SJSA1 (cell line): ENCODE measurements at places on chromosomes 7 and 10. TPM values are rescaled to one million over a fixed set of nuclear protein-coding genes. Genes with fewer than 3 reads are reported as not detected.

- no peak for DNase-seq
These were observed 149.8 kb downstream of the AMPH start for GRCh38 chr7:38481401-38481800.

GRCh38 chr10:27373566-27374160, 130.4 kb upstream of the RAB18 start:
- no peak for DNase-seq

GRCh38 chr10:49272251-49273081, 26.5 kb upstream of the C10orf71 start:
- DNase-seq, result no peak

DNA sequence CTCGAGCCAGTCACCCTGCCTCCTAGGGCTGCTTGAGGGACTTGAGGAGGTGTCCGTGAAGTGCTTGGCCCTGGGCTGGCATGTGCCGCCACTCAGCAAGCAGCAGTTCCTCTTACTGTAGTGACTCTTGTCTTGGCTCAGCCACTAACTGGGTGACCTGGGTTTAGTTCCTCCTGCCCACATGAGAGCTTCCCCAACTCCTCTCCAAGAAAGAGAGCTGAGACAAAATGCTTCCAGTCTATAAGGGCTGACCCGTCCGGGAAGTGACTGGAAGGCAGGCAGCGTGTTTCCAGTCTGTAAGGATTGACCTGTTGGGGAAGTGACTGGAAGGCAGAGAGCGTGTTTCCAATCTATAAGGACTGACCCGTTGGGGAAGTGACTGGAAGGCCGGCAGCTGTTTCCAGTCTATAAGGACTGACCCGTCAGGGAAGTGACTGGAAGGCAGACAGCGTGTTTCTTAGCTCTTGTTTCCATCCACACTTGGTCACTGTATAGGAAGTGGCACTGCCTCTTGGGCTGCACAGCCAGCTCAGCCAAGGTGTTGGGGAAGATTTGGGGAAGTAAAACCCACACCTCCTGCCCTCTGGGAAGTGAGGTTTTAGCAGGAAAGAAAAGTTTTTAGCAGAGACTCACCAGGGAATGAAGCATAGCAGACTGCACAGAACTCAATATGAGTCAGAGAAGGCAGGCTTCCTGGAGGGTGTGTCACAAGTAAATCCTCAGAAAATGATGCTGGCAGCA, 53.3 kb upstream of the PPIF start:
- no peak for DNase-seq

The DNAJC1 gene
- total RNA-seq, result 54.3 and 78.3 TPM in 2 replicates

The DKK1 gene
- 29.7 and 46.2 TPM in 2 replicates for total RNA-seq

The PRKG1 gene
- 0.41 TPM in 1 of 2 replicates, not detected in the other for total RNA-seq

The ANKRD22 gene
- not detected in 2 replicates for total RNA-seq

The CRTAC1 gene
- total RNA-seq, result not detected in 2 replicates

The AS3MT gene
- 0.09 and 0.45 TPM in 2 replicates for total RNA-seq

The EGFR gene
- total RNA-seq, result 22.4 and 28.9 TPM in 2 replicates

The LLCFC1 gene
- not detected in 2 replicates for total RNA-seq
